ENCODE measurements at places on chromosomes 5 and 9.
A peak's percentile ranks its signal among the peaks of the same experiment; 100 is the strongest.

- DNase-seq: no peak
Measured at GRCh38 chr9:104936291-104936690, 8.3 kb upstream of the ABCA1 start.

DNA sequence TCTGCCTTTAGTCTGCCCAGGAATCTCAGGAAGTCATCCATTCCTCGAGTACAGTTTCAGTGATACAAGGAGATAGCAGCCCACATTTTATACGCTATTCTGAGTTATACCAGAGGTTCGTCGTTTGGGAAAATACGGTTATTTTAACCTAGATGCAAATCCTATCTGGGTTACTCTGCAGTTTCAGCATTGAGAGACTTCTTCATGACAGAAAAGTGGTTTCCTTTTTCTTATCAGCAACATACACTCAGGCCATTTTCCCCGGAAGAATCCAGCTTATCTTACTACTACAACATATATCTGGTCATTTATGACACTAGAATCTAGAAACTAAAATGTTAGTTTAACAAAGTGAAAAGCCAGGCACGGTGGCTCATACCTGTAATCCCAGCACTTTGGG, 83.4 kb upstream of the IQGAP2 start:
- DNase-seq: no peak

- peak; percentile 23 for DNase-seq
Measured at GRCh38 chr9:83978992-83979811, 813 bp downstream of the HNRNPK start.

DNA sequence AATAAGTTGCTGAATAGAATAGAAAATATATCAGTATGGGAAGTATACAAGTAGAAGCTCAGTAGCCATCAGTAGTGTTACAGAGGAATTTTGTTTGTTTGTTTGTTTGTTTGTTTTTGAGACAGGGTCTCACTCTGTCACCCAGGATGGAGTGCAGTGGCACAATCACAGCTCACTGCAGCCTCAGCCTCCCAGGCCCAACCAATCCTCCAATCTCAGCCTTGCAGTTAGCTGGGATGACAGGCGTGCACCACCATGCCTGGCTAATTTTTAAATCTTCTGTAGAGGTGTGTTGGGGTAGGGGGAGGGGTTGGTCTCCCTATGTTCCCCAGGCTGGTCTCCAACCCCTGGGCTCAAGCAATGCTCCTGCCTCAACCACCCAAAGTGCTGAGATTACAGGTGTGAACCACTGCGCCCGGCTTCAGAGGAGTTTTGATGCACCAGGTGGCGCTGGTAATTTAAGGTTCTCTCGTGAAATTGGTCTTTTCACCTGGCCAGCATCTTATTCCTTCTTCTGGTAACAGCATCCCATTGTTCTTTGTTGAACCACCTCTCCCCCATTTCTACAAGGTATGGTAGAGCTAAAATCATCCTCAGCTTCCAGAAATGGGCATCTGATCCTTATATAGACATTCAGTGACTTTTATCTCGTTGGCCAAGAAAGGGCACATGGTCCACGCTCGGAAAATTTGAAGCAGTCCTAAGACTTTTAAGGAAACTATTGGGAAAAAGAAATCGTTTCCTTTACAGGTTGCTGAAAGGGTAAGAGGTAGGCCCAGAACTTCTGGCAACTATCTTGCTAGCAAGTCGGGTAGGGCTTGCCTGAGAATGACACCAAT, 157.1 kb downstream of the ARRDC3 start:
- DNase-seq: no peak

DNA sequence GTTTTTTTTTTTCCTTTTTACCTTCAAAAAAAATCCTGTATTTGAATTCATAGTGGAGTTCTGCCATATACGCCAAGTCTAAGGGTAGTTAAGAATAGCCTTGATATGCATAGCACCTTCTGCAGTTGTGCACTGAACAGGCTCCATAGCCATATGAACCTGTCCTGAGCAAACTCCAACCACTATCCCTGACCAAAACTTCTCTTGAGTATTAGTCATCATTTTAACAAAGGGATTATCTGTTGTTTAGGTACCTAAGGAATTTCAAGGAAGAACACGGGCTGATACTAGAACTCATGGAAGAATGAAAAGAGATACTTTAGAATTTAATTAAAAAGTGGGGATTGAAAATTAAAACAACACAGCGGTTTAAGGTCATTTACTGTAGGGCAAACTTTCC, 1.9 kb upstream of the FBXO38 start:
- no peak for DNase-seq

GRCh38 chr9:132982458-132982857, 4.0 kb downstream of the GFI1B start:
- DNase-seq: no peak

DNA sequence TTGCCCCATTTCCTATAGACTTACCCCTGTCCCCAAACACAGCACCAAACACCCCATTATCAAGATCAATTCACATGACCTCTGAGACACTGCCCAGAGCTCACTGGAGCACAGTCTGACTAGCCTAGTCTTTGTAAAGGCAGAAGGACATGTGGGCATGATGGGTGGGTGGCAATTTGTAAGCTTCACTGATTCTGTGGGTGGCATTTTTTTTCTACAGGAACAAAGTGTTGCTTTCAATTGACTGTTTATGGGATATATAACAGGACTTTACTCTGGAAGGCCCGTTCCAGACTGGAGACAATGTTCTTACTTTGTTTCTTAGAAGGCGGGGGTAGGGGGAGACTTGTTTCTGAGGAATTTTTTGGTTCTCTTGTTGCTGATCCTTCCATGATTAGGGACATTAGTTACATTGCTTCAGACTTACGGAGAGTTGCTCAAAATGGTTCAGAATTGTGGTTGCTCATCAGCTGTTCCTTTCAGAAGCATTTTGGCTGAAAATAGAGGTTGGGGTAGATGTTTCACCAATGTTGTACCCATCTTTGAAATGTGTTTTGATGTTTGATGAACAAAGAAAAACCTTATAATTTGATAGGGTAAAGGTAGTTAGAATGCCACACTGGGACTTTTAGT, 20.2 kb downstream of the NNT start:
- no peak for DNase-seq

GRCh38 chr9:97706246-97706645, 9.1 kb upstream of the XPA start:
- DNase-seq: no peak

GRCh38 chr5:139523635-139524445, 37.3 kb upstream of the UBE2D2 start:
- no peak for DNase-seq

- no peak for DNase-seq
Measured at GRCh38 chr9:70683841-70684240, 269.4 kb upstream of the KLF9 start.

- no peak for DNase-seq
Measured at GRCh38 chr5:94746731-94747124, 128.3 kb downstream of the SLF1 start.

DNA sequence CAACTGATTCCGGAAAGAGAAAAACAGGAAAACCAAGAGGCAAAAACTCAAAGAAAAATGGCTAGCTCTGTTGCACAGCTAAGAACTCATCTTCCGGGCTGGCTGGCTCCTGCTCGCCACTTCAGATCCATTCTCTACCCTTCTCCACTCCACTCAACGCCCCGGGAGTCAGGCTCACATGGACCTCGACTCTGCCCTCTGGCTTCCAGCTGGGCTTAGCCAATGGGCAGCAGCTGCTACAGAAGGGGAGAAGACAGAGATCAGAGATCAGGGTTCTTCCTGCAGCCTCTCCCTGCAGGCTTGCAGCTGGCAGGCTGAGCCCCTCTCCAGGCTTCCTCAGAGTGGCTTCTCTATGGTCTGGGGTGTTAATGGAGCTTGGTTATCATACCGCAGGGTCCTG, 187.5 kb downstream of the MED10 start:
- DNase-seq: no peak

DNA sequence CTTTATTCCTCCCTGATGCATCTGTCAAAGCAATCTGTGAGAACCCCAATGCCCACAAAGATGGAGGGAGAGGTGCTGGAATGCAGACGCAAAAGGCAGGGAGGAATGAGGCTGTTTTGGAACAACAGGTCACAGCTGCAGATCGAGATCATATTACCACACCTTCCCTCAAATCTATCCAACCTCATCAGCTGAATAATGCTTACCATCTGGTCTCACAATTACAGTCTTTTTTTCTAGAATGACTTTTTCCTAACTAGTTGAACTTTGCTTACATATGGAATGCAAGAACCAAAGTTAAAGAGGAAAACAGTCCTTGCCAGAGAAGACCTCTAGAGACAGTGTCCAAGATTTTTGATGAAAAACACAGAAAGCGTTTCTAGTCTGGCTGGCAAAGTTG, 158.1 kb downstream of the LPAR1 start:
- DNase-seq: peak; percentile 38

GRCh38 chr9:37944266-37944650, 40.3 kb upstream of the SLC25A51 start:
- no peak for DNase-seq

DNA sequence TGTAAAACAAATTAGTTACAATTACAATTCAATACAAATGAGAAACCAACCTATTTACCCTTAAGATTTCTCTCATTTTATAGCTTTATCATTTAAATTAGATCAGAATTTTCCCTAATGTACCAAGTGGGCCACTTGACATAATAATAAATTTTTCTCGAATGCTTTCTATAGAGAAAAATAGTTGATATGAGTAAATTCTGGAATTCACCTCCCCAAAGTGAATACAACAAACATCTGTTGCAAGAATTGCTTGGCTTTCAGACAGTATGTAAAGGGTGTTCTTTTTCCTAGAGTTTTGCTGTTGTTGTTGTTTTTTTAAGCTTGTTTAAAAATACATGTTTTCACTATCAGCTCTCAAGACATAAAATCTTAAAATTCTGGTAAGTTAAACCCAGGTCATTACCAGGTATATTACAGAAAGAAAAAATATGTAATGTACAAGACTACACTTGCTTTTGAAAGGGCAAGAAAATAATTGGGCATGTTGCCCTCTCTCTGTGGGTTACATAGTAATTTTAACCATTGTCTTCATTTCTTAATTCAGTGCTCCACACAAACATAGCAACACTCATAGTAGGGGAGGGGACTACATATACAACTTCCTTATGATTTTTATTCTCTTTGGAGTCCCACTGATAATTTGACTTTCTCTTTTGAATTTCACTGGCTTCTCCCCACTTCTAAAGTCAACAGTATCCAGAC, 200.6 kb downstream of the ARL15 start:
- DNase-seq: no peak

DNA sequence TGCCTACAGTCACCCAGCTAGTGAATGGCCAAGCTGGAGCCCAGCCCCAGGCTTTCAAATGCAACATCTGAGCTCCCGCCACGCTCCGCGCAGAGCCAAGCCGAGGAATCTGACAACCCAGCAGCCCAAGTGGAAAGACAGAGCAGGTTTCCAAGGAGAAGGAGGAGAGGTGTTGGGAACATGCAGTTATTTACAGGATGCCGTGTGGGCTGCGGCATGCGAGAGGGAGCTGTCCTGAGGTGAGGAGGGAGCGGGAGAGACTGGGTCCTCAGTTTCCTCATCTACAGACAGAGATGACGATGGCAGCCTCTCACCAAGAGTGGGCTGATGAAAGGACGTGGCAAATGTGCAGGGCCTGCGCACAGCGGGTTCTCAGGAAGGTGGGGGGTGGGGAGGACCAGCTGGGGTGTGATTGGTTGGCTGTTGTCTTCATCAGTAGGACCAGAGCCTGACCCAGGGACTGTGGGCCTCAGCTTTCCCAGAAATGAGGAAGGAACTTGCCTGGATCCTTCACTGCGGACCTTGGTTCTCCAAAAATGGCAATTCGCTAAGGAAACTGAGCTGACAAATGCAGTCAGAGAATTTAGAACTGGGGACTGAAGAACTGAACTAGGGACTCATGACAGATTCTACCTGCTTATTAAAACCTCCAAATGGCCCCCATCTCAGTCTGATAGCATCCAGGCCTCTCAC, 14.8 kb upstream of the CPLX2 start:
- DNase-seq: no peak

DNA sequence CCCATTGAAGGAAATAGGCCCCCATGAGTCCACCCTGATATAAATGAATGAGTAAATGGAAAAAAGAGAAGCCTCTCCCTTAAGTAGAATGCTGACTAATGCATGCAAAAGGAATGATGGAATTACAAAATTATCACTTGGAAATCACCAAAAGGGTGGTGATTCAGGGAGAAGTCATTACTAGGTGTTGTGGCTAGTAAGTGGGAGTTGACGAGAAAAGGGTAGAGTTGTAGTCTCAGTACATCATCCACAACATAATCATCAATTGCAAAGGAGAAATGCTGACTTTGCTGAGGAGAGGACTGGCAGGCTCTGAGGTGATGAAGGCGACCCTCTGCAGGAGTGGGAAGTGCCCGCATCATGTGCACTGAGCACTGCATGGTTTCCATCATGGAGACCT, 201.5 kb upstream of the S1PR3 start:
- no peak for DNase-seq

DNA sequence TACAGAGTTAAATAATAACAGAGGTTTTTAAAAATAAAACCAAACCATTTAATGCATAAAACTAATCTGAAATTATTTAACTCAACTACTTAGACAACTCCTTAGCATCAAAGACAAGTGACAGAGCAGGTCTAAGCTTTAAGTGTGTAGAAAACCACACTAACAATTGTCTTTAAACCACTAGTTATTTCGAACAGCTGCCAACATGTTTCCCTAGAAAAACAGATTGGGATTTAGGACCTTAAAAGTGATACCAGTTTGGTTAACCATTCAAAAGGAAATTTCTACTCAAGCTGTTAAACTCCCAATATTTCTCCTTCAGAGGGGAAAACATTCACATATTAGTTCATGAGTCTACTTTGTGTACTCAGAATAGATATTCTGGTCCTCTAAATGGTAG, 208.7 kb downstream of the BNC2 start:
- DNase-seq: no peak

- DNase-seq: no peak
Measured at GRCh38 chr5:102996011-102996575, 123.8 kb downstream of the GIN1 start.

GRCh38 chr9:35906923-35907699, 1.1 kb downstream of the HRCT1 start:
- peak; percentile 9 for DNase-seq

DNA sequence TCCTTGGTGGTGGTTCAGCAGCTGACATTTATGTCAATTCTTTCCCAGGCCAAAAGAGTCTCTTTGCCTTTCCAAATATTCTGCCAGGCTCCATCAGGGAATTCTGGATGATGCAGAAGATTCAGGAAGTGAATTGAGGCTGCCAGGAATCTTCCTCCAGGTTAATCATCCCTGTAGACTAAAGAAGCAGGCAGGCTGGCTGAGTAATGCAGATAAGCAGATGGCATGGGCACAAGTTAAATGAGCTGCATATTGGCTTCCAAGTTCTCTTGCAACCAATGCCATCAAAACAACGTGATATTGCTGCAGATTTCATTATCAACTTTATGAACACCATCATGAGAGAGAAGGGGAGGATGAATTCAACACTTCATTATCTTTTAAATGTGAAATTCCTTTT, 324.5 kb downstream of the KCNN2 start:
- no peak for DNase-seq

- no peak for DNase-seq
Measured at GRCh38 chr5:90944116-90944515, 385.5 kb downstream of the ADGRV1 start.

Measured in NCI-H1694 treated with DMSO at 0.1 percent for 48 hours (cell line).